Esophagus squamous epithelium (tissue), 5 donors: ENCODE measurements at places on chromosomes 2 and 18. TPM values are rescaled to one million over a fixed set of nuclear protein-coding genes. Genes with fewer than 3 reads are reported as not detected.

DNA sequence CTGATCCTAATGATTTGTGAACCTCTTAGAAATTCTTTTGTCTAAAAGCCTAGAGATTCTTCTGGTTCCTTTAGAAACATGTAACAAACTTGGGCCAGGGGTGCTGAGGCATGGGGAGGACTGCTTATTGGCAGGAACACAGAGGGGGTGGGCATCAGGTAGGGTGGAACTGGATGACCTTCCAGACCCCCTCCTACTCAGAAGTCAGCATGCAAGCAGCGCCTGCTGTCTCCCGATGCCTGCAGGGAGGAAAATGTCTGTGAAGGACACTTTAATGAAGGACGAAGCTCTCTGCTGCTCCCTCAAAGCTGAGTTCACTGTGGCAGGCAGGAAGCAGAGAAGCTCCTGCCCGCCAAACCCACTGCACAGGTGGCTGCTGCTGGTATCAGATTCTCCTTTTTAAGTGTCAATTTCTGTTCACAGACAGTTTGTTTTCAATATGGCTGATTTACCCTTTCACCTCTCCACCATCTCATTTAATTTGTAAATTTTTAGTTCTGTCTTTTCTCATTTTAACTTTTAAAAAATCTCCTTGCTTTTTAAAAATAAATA is 19.4 kb downstream of the COA5 start:
- DNase-seq: no peak

Gene CFAP53
- not detected for total RNA-seq

- no peak for DNase-seq
Observed at GRCh38 chr2:197838579-197838978, 34.2 kb downstream of the PLCL1 start.

Gene KYNU
- 2.3 TPM for total RNA-seq

GRCh38 chr2:29987146-29987545 is 65.8 kb upstream of the ALK start:
- no peak for DNase-seq

DNA sequence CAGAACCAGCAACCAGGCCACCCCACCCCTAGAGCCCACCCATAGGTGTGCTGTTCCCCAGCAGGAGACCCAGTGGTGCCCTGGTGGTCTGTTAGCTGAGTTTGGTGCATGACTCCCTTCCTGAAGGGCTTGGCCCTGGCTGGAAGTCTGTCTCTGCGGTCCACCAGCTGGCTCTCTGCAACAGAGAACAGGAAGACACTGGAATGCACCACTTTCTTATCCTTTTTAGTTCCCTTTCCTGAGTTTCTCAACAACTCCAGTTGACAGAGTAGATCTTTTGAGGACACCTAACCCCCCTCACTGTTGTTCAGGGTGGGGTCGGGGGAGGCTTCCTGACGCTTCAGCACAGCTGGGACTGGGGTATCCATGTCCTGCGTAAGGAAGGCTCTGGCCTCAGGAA is 11.9 kb upstream of the RPL37A start:
- DNase-seq: no peak

Gene CYRIA
- total RNA-seq: 2.3 TPM

DNA sequence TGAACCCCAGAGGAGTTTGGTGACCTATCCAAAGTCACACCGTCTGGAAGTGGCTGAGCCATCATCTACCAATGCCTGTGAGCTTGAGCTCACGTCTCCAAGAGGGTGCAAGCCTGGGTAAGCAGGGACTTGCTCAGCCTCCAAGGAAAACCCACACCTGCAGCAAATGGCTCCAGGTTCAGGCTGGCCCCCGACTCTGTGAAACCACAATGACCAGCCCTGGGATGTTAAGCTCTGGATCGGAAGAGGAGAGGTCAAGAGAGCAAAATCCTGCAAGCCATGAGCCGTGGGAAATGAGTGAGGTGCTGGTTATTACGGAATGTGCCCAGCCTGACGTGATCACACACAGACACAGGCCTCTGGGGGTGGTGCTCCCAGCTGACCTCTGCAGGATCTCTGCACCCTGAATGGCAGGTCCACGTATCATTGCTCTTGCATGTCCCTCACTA is 94.1 kb upstream of the OTOS start:
- DNase-seq: no peak

Gene CNTNAP5
- total RNA-seq: not detected

DNA sequence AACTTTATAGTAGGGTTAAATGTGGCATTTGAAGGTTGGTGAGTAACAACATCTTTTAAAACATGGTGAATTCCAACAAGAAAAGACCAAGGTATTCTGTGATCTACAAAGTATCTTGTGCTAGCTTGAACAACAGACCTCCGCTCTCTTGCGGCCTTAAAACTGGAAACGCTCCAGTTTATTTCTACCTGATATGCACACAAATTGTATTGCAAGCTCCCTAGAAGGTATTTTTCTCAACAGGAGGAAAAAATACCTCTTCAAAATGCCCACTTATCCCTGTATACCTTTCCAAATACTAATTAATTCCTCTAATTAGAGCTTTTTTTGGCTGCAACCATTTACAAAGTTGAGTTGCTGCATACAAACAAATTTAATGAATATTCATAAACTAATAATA is 69.5 kb downstream of the KCNH7 start:
- no peak for DNase-seq

DNA sequence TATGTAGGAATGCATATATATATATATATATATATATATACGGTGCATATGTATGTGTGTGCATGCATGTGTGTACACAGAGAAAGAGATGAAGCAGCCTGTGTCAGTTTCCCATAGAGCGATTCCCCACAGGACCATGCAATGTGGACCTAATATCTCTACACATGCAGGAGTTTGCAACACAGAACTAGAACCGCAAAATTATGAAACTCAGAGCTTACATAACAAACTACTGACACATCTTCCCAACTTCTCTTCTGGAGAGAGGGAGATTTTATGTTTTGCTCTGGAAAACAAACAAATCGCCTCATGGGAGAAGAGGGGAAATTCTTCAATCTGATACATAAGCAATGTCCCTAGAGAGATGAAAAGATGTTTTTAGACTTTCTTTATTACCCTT is 377.2 kb downstream of the LRATD1 start:
- no peak for DNase-seq

- no peak for DNase-seq
Observed at GRCh38 chr2:176680916-176681516, 411.8 kb downstream of the MTX2 start.

- no peak for DNase-seq
Observed at GRCh38 chr2:51997571-51997970, 965.6 kb upstream of the NRXN1 start.

Gene ASNSD1
- 72.0 TPM for total RNA-seq

- no peak for DNase-seq
Observed at GRCh38 chr2:111679202-111679601, 204.8 kb downstream of the ANAPC1 start.

Gene ZNF638
- total RNA-seq: 67.3 TPM

Gene CLEC4F
- total RNA-seq: not detected

DNA sequence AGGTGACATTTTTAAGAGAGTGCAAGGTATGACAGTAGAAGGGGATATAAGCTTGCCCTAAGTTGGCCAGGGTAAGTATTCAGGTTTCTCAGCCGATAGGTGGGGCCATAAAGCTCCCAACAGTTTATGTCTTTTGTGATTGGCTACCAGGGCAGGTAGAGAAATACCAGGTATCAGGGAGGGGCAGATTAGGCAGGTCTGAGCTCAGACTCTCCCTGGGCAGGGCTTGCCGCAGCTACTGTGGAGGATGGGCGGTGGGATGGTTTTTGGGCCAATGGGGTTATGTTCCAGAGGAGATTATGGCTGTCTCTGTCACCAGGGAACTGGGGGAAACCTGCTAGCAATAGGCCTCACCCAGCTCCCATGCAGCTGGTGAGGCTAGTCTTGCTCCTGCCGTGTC is 211.6 kb downstream of the PTH2R start:
- no peak for DNase-seq

- no peak for DNase-seq
Observed at GRCh38 chr2:20427931-20428526, 18.8 kb upstream of the RHOB start.

Gene MROH2A
- 0.83 TPM for total RNA-seq

Gene MC4R
- total RNA-seq: not detected

Gene ABCG5
- total RNA-seq: not detected
